Camera-type eye (tissue), 1 donor: ENCODE measurements at places on chromosomes 2 and 18. TPM values are rescaled to one million over a fixed set of nuclear protein-coding genes. Genes with fewer than 3 reads are reported as not detected.

Gene TRABD2A
- 0.77 TPM for total RNA-seq

Gene CDK15
- total RNA-seq, result 1.7 TPM

Gene CNGA3
- 9.7 TPM for total RNA-seq

Gene TEKT4
- 0.22 TPM for total RNA-seq

Gene UGT1A8
- not detected for total RNA-seq

Gene SERPINB4
- total RNA-seq, result not detected

Gene UGT1A10
- not detected for total RNA-seq

Gene TPO
- 2.0 TPM for total RNA-seq

Gene NRP2
- 53.5 TPM for total RNA-seq
